ENCODE measurements at places on chromosomes 5 and 9.

DNA sequence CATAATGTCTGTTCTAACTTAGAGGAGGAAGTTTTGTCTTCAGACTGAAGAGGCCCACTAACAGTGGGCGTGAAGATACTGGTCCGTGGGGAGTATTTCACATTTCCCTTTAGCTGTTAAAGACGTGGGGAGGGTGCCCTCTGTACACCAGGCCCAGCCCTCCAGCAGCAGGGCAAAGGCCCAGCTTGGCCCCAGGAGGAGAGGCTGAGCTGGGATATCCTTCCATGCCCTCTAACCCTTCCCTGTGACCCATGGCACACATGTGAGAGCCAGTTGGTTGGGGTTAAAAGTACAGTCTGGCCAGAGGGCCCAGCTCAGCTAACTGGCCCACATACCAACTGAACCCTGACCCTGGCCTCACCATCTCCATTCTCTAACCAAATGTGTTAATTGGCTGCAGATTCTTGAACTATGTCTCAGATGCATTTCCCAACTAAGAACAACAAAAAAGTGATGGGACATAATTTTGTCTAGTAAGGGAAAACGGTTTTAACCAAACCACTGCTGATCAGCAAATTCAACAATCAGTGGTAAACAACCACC is 74.4 kb downstream of the LHFPL2 start:
- DNase-seq = no peak

DNA sequence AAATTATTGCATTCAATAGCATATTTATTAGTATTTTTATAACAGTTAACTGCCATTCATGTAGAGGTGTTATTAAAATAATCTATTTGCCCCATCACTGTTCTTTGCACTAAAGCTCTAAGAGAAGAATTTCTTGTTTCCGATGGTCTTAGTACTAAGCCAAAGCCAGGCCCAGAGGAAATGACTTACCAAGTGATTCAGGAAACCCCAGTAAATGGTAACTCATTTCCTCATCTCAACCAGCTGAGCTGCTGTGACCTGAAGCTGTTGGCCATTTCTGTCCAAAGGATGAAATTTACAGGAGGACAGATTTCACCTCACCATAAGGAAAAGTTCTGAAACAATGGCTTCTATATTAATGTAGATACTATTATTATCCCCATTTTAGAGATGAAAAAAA is 117.0 kb downstream of the PIK3R1 start:
- DNase-seq = no peak

DNA sequence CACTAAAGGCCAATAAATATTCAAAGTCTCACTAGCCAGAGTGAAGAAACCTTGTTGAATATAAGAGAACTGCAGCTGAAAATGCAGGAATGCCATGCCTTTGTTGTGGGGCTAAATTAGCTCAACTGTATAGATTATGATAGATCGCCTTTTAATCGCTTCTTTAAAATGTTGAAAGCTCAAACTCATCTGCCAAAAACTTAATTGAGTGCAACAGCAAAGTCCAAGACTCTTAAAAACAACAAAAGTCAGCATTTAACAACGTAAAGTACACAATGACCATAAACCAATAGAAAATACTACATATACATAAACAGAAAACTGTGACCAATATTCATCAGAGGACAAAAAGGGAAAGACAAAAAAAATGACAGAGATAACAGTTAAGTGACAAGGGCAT is 585.0 kb upstream of the CDH6 start:
- no peak for DNase-seq

DNA sequence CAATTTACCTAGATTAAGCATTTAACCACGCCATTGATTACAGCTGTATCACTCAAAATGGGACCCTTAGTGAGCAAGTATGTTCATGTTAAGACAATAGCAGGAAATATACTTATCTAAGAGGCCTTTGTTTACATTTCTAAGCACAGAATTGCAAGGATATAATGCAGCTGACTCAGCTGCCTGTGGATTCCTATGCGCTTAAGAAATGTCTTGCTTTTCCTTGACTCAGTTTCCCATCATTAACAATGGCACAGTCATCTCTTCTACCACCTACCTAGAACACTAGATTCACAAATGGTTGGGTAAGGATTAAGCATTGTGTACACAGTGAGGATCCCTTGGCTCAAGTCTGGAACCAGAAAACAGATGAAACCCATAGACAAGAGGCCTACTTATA is 163.8 kb downstream of the TSSK1B start:
- DNase-seq = no peak

DNA sequence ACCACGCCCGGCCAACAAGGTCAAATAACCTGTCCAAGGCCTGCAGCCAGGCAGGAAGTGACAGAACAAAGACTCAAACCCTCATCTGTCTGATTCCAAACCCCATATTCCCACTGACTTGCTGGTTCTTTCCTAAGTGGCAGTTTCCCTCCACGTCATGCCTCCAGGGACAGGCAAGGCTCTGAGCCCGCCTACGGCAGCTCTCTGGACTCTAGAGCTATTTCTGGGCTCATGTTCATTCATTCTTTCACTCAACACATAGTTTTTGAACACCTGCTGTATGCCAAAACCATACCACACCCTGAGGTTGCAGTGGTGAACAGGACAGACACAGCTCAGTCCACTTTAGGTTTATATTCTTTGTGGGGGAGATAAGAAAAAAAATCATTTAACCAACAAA is 5.2 kb upstream of the FBP1 start:
- no peak for DNase-seq

DNA sequence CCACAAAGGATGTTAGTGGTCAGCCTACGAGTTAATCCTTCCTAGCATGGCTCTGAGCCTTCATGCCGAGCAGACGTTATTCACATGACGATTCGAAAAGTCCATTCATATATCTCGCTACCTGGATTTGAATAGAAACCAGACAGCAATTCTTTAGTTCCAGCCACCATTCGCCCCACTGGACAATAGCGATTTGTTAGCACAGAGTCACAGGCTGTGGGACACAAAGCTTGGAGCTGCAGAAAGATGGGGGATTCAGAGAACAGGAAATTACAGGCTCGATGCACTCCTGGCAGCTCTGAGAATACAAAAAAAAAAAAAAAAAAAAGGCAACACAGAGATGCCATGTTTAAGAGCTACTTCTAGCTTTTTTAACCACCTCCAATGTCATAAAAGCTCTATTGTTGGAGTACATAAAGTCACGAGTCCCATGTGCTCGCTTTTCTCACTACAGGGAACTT is 110.7 kb downstream of the NR6A1 start:
- DNase-seq = no peak

Data from HS-5 (cell line).